Stimulated activated CD8-positive, alpha-beta memory T cell treated with anti-CD3 and anti-CD28 coated beads, Interleukin-4, amount 100 ng/mL, for 48 hours (primary cell): ENCODE measurements at places on chromosomes 2 and 18.
A peak's percentile ranks its signal among the peaks of the same experiment; 100 is the strongest.

- DNase-seq = peak; percentile 27
Measured at GRCh38 chr18:6482198-6482977, 67.7 kb upstream of the L3MBTL4 start.

DNA sequence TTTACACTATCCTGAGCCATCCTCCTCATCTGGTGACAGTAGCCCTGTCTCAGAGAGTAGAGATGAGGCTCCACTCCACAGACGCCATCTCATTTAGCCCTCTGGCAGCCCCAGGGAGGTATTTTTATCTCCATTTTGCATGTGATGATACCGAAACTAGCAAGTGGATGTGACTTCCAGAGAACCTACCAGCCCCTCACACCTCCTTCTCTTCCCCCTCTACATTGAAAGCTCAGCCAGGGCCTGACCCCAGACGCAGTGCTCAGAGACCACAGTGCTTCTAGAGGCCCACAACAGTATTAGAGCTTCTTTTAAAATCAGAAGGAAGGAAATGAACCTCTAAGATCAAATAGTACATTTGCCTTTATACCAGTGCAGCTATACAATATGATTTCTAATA, 8.3 kb downstream of the GYPC start:
- peak; percentile 52 for DNase-seq

DNA sequence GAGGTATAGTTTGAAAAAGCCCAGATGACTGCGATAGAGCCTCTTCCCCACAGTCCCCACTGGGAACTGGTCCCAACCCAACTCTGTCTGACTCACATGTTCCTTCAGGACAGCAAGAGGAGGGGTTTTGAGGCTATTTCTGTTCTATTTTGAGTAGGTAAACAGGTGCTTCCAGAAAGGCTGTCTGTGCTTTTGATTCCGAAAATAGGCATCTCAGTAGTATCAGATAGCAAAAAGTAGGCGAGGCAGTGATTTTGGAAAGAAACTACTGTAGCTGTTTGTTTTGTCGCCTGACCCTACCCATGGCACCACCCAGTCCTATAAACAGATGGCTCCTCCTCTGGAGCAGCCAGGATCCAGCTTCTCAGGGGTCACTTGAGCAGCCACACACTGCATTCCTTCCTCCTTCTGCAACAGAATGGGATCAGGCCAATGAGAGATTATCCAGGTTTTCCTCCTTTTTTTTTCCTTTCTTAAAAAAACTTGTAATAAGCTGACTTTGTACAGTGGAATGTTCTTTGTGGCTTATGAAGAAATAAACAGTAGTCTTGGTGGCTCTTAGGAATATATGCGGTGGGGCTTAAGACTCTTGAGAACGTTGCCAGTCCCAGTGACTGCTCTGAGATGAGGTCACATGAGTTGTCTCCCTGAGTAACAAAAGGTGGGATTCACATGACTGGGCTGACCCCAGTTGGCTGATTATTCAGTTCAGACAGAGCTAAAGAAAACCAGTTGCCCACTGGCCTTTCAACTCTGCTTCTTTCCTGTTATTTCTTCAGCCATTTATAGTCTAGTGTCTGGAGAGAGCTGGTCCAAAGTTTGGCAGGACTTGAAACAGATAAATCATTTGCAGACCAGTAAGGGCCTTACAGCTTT, 98.6 kb downstream of the KCNS3 start:
- DNase-seq = no peak

DNA sequence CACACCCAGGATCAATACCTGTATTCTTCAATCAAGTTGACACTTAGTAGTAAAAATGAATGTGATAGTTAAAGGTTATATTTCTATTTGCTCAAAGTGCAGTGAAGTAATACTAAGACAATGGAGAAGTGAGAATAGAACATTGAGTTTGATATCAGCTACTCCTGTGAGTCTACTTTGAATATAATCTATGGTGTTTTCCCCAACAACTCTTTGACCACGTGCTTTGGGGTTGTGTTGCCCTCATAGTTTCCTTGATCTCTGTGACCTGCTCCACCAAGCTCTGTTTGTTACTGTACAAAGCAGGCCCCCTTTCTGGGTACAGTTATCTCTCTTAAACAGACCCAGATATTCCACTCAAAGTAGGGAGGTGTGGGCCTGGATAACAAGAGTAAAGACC, 222.9 kb downstream of the GALR1 start:
- no peak for DNase-seq

GRCh38 chr2:24421668-24422067, 61.3 kb upstream of the ITSN2 start:
- DNase-seq = peak; percentile 78

GRCh38 chr2:121599963-121600651, 49.2 kb downstream of the CLASP1 start:
- no peak for DNase-seq

DNA sequence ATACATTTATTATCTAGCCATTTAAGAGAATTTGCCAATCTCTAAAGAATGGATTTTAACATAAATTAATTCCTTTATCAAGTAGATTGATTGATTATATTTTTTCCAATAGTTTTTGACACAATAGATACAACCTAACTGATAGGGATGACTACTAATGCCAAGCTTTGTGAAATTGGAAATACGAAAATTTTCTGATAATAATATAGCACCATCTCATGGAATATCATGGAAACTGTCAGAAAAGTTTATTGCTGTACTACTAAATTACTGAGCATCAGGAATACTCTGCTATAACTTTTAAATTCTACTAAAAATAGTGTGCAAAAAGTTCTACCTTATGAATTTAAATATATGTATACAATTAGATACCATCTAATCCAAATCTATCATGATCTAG, 101.8 kb upstream of the MAP2 start:
- no peak for DNase-seq

- DNase-seq = no peak
Measured at GRCh38 chr18:10213526-10213925, 240.9 kb upstream of the APCDD1 start.

DNA sequence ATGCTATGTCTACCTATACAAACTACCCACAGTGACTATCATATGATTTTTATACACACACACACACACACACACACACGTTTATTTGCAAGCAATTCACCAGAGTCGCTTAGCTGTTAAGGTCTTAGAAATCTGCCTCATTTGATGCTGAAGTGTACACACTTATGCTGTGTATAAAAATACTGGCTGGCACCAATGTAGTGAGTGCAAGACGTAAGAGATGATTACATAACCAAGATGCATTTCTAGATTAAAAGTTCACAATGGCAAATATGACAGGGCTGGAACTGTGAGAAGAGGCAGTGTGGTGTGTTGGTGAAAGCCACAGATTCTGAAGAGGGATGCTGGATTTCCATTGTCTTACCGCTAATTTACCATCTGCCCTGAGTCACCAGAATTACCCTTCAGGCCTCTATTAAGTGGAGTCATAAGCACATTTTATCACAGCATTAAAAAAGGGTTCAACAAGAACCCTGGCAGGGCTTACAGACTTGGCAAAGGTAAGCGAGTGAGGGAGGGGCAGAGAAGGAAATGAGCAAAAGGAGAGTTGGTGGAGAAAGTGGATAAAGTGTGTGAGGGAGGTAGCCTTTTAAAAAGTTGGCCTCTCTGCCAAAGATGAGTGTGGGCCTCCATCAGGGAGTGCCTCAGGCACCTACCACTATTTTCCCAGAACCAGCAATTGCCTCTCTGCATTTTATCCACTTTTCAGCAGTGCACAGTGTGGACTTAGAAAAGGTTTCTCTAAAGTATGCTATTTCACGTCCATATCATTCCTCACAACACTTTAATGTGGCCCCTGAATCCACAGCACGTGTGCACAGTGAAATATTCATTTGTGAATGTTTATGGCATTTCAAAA, 21.5 kb downstream of the MEIS1 start:
- no peak for DNase-seq

- DNase-seq = no peak
Measured at GRCh38 chr2:183666031-183666430, 541.8 kb downstream of the NUP35 start.

- DNase-seq = no peak
Measured at GRCh38 chr2:81528852-81529480, 1224.4 kb upstream of the LRRTM1 start.

GRCh38 chr2:200222791-200223190, 83.7 kb upstream of the SPATS2L start:
- no peak for DNase-seq

DNA sequence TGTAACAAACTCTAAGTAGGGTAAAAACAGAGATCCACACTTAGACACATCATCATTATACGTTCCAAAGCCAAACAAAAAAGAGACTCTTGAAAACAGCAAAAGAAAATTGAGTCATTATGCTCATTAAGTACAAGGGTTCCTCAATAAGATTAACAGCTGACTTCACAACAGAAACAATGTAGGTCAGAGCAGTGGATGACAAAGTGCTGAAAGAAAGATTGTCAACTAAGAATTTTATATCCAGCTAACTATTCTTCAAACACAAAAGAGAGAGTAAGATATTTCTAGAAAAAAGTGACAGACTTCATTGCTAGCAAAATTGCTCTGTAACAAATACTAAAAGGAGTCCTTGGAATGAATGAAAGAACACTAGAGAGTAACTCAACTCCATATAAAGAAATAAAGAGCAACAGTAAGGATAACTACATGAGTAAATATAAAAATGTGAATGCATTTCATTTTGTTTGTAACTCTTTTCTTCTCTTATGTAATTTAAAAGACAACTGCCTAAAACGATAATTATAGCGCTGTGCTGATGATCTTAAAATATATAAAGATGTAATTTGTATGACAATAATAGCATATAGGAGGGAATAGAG, 23.8 kb upstream of the DNER start:
- DNase-seq = no peak

GRCh38 chr2:238838786-238839327, 9.0 kb upstream of the TWIST2 start:
- no peak for DNase-seq

DNA sequence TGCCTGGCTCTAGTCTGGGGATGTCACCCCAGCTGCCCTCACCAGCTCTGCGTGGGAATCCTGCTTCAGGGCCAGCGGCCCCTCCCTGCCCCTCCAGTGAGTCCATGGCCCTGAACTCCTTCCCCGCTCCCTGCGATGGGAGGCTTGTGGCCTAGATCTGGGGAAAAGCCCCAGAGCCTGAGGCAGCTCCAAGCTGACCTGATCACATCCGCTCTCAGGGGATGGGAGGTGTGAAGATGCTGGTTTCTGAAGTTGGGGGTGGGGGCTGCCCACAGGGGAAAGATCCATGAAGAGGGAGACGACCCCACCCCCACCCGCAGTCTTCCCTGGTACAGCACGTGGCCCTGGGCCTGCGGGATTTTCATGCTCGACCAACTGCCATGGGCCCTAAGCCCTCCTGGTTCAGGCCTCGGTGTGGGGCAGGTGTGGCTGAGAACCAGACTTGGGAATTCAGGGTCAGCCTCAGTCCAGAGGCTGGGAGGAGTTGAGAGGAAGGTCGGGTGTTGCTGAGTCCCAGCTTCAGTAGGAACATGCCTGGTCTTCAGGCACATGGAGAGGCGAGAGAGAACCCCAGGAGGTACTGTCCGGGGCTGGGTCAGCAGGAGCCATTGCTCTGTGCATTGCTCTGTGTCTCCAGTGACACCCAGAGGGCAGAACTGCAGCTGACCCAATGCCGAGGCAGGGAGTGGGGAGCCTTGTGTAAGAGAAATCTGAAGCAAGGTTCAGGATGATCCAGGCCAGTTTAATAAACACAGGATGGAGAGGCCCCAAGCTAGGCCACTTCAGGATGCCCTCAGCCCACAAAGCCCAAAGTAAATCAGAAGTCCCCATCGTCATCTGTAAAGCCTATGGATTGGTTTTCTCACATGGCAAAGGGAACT, 115.1 kb downstream of the CAPN13 start:
- DNase-seq = no peak

DNA sequence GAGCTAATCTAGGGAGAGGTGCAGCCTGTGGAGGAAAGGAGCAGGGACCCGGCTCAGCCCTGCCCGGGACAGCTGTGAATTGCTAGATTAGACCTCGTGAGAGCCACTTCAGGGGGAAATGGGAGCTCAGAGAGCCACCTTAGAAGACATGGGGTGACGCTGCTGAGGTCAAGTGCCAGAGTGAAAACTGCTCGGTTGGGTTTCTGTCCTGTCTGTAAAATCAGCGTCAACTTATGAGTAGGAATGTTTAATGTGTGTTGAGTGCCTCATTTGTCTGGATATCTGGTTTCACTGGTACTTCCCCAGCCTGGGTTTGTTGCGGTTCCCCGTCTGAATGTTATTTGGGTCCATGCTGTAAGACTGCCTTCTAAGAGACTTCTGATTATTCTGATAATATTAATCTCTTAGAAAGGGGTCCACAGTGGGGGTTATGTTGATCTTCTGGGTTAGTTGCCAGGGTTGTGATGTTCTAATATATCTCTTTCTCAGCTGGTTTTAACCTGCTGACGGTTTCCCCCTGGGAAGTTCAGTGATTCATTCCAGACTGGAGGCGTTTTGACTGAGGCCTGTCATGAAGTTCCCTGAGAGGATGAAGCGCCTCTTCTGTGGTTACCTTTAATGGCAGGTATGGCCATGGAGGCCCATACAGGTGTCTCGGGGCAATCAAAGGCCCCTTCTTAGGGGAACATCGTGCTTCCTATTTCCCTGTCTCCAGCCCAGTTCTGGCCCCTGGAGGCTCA, 175.9 kb downstream of the SH3RF3 start:
- DNase-seq = no peak
